ENCODE measurements at places on chromosomes 1 and 21.
A peak's percentile ranks its signal among the peaks of the same experiment; 100 is the strongest.

DNA sequence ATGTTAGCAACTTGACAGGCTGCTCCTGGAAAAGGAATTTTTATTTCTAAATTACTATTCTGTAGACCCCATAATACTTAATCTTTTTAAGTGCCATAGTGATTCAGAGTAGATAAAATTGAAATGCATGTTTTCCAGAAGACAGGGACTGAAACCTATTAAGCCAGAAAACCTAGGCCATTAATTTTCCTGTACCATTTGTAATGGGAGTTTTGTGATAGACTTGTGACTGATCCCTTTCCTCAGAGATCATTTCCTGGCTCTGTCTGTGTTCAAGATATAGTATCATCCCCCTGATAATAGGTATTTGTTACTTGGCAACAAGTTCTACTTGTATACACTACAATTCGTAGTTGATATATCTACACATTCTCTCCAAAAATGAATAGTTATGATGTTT, 1609.8 kb downstream of the AMY1C start:
- DNase-seq = no peak

DNA sequence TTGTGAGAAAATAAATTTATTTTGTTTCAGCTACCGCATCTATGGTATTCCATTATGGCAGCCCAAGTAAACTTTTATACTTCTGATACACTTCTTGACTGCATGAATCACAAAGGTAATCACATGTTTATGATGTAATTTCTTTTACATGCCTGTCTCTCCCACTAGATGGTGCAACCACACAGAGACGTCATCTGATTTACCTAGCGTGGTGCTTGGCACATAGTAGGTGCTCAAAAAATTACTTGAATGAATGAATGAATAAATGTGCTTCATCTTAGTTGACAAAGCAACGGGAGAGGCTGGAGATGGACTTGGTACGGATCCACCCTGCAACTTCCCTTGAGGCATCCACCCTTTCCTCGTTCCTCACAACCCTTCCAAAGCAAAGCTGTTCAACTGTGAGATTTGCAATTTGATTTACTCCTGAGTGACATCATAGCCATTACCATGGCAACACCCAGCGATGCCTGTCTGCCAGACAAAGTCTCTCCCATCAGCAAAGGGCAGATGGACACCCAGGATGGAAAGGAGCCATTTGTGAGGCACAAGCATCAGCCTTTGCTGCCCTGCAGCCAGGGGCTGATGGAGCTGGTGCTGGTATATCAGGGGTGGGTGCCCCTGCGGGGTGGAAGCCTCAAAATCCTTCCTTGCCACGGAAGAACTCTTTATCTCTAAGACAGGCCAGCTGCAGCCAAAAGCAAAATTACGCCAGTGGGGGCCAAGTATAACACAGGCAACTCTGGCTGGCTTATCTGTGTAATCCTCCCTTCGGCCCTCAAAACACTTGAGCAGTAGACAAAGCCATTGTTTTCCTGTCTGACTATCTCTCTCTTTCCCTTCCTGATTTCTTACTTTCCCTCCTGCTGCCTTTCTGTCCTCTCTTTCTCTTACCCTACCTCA, 18.9 kb upstream of the VWA5B1 start:
- DNase-seq = no peak

GRCh38 chr1:184865831-184866230, 108.5 kb downstream of the NIBAN1 start:
- no peak for DNase-seq

GRCh38 chr1:59690171-59690930, 124.4 kb upstream of the HOOK1 start:
- DNase-seq = no peak

- no peak for DNase-seq
Observed at GRCh38 chr1:24465638-24466037, 37.0 kb upstream of the RCAN3 start.

DNA sequence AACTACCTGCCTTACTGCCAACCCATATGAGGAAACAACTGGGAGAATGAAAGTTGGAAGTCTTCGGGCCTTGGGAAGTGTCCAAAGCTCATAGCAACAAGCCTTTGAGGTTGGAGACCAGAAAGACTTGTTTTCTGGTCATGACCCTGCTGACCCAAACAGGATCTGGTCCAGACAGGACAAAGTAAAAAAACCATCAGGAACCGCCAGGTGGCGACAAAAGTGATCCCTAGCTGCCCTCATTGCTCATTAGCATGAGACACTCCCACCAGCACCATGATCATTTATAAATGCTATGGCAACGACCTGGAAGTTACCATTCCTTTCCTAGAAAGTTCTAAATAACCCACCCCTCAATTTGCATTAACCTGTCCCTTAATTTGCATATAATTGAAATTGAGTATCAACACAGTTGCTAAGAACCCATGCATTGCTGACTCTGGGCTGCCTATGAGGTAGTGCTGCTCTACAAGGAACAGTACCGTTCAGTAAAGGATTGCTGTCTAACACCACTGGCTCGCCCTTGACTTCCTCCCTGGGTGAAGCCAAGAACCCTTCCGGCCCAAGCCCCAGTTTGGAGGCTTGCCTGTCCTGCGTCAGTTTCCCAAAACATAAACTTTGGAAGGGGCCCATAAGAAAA, 89.0 kb downstream of the URB2 start:
- no peak for DNase-seq

- DNase-seq = peak; percentile 86
Observed at GRCh38 chr1:26913754-26914619, at the start of gene NR0B2. TSS of gene NR0B2 (minus strand) at chr1:26913975. CDS start at chr1:26913940, 35 bp downstream.

DNA sequence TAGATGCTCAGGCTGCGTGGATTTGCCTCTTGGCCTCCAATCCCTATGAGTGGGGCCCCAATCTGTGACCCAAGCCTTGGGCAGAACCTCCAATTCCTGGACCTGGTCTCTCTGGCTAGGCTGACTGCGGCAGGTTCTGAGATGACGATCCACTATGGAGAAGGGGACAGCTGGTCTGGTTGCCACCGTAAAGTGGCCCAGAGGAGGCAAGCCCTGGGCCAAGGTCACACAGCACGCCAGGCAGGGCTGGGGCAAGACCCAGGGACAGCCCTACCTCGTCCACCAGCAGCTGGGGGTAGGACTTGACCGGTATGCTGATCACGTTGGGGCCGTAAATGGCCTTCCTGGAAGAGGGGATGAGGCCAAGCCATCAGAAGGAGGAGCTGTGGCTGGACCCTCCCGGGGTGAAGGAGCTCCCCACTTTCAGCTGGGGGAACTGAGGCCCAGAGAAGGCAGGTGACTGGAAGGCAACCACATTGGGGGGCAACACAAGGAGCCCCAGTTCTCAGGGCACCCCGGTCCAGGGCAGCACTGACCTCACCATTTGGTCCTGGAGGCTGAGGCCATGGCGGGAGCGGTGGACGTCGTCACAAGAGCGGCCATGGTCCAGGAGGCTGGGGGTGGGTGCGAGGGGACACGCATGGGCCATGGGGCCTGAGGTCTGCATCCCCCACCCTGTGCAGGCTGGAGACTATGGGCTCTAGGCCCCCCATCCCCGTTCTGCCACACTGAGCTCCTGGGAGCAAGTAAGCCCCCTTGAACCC, 9.8 kb downstream of the ATP13A2 start:
- no peak for DNase-seq

- no peak for DNase-seq
Observed at GRCh38 chr1:41387667-41388091, 26.4 kb downstream of the FOXO6 start.

- no peak for DNase-seq
Observed at GRCh38 chr1:184693011-184693410, 61.6 kb downstream of the EDEM3 start.

DNA sequence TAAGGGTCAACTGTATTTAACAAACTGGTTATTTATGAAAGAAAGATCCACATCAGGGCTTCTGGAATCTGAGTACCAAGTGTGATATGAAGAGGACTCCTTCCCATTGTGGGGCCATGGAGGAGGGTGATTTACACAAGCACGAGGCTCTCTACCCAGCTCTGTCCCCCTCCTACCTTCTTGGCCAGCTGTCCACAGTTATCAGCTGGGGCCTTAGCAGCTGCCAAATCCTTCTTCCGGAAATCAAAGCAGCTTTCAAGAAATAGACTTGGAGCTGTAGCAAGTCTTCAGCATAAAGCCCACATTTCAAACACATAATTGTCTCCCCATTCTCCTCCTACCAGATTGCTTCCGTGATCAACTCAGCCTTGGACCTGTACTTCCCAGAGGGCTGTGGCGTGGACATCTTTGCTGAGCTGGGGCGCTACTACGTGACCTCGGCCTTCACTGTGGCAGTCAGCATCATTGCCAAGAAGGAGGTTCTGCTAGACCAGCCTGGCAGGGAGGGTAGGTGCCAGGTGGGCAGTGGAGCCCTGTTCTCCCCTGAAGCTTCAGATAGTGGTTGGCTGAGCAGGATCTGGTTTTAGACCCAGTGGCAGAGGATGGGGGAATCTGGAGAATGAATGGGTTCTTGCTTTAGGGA, 15.5 kb downstream of the AZIN2 start:
- DNase-seq = no peak

- peak; percentile 91 for DNase-seq
Observed at GRCh38 chr1:154878371-154879037, 8.4 kb upstream of the KCNN3 start.

DNA sequence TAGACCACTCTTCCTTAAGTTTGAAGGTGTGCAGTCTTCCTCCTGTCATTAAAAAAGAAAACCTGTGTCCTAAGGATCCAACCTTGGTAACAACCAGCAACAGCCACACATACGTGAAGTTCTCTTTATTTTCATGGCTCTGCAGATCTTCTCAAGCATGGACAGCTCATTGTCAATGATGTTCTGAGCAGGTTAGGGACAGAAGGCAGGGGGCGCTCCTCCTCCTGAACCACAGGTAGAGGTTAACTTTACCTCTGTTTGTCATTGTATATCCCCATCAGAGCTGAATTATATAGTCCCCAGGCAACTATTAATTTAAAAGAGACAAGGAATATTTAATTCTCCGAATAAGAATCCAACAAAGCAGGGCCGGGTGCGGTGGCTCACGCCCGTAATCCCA, 52.5 kb upstream of the CR2 start:
- no peak for DNase-seq

DNA sequence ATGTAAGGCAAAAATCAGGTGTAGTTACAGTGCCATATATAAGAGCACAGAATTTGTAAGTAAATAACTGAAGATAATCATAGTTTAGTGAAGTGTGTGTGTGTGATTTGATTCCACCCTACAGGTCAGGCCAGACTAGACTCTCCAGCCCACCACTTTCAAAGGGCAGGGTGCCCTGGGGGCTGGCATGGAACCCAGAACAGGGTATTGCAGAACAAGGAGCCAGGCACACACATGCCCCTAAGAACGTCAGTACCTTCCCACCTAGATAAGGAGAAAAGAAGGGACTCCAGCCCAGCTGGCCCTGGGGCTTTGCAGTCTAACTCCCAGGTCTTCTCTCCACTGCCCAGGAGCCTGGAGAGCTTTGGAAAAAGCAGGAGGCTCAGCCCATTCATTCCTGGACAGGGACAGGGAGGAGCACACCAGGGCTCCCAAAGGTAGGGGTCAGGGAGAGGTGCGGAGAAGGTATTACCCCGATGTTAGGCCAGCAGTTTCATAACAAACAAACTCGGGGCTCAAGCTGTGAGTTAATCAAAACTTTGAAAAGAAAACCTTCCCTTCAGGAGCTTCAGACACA, 149.7 kb upstream of the VANGL1 start:
- DNase-seq = no peak

DNA sequence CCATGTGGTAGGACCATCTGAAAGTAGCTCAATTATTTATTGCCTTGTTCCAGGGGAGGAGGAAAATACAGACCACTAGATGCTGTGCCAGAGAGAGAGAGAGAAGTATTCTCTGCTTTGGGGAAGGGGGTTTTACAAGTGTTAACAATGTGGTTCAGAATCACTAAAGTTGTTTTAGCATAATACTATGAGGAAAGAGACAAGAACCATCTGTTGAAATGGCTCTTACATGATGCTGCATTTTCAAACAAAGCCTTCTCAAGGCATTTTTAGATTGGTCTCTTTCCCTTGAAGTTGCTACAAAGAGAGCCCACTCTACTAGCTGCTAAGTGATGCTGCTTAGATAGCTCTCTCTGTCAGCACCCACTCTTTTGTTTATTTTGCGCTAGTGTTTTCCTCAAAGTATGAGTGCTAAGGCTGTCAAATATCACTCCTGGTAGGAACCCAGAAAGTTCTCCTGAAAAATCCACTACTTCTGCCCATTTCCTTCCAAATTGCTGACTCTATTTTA, 255.1 kb downstream of the NFIA start:
- no peak for DNase-seq

- DNase-seq = no peak
Observed at GRCh38 chr1:89425056-89425455, 61.2 kb downstream of the GBP6 start.

GRCh38 chr21:18529254-18529653, 125.7 kb upstream of the TMPRSS15 start:
- no peak for DNase-seq

DNA sequence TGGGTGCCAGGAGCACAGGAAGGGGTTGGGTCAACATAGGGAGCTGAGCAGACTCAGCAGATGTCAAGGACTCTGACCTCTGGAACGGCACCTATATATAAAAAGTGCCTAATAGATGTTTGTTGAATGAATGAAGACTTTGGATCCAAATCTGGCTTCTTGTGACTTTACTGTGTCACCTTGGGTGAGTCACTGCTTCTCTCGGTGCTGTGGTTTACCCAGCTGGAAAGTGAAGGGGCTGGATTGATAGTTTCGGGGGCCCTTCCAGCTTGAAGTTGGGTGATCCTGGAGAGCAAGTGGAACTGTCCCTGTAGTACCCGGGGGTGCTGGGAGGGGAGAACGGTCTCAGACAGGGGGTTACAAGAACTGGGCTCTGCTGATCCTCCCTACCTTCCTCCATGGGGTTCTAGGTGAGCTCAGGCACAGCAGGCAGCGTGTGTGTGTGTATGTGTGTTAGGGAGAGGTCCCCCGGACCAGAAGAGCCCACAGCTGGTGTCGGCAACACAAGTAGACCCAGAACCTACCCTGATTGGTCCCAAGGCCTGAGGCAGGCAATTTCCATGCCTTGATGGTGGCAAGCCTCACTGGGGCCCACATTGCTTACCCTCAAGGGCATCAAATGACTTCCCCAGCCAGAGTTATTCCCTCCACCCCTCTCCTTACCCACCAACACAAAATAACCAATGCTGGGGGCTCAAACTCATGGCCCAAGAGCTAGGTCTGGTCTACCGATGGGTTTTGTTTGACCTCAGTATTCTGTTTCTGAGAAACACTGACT, 5.5 kb upstream of the PADI1 start:
- peak; percentile 53 for DNase-seq

DNA sequence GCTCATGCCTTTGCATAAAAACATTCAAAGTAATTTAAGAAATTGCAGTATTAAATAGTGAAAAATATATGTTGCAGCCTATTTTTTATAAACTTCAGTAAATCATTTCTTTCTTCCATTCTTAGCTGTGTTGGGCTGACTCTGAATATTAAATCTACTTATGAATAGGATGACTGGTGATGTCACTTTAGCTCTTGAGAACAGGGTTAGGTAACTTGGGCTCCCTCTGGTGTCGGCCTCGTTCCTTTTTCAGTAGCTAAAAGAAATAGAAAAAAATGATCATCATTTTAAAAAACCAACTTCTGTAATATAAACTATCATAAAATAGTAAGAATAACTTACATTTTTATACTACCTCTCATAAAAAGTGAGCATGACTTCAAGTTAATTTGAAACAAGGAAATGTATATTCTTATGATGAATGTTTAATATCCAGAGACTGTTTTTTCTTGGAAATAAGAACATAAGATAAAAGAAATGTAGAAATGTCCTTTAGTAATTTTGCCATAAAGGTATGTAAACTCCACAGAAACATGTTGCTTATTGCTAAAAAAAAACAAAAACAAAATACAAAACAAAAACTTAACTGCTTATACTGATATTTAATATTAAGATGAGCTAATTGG, 26.8 kb upstream of the NCAM2 start:
- no peak for DNase-seq
